ENCODE measurements at places on chromosomes 12 and 14. TPM values are rescaled to one million over a fixed set of nuclear protein-coding genes. Genes with fewer than 3 reads are reported as not detected.

The KRT83 gene
- total RNA-seq, result not detected

The PMEL gene
- 108 TPM for total RNA-seq

The GLT1D1 gene
- total RNA-seq, result 4.4 TPM

The GYS2 gene
- not detected for total RNA-seq

The CLEC9A gene
- not detected for total RNA-seq

The LRP1 gene
- total RNA-seq, result 145 TPM

The COPS7A gene
- total RNA-seq, result 51.9 TPM

The FGF6 gene
- not detected for total RNA-seq

The MGAT2 gene
- 25.7 TPM for total RNA-seq

The GTF2H3 gene
- total RNA-seq, result 27.7 TPM

The TOMM20L gene
- not detected for total RNA-seq

The PCNX1 gene
- 53.1 TPM for total RNA-seq

The KRT73 gene
- total RNA-seq, result not detected

The AICDA gene
- total RNA-seq, result not detected

The NRL gene
- 2.2 TPM for total RNA-seq

The PROX2 gene
- 0.31 TPM for total RNA-seq

The OLR1 gene
- not detected for total RNA-seq

The FUT8 gene
- total RNA-seq, result 23.2 TPM

The C12orf50 gene
- total RNA-seq, result 0.03 TPM

The CRACR2A gene
- total RNA-seq, result 3.0 TPM

Measured in GM23338 (cell line).